ENCODE measurements at places on chromosomes 7 and 10.
A peak's percentile ranks its signal among the peaks of the same experiment; 100 is the strongest.

- DNase-seq, result peak; percentile 51
Measured at GRCh38 chr7:1531263-1531978, 919 bp downstream of the MAFK start.

DNA sequence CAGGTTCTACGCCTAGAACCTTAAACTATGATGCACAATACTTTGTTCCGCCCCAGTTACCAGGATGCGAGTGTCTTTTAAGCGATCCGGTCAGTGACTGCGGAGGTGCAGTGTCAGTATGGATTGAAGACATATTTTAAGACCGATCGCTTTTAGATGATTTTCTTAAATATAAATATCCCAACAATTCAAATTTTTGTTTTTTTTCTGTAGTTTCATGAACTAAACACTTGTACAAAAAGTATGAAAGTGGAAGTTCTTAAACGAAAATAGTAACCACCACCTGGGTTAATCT is 835 bp downstream of the COMMD3 start:
- no peak for DNase-seq

- DNase-seq, result no peak
Measured at GRCh38 chr10:111875725-111876124, 307.8 kb downstream of the GPAM start.

GRCh38 chr10:69578508-69578991 is 5.3 kb upstream of the NEUROG3 start:
- DNase-seq, result no peak

DNA sequence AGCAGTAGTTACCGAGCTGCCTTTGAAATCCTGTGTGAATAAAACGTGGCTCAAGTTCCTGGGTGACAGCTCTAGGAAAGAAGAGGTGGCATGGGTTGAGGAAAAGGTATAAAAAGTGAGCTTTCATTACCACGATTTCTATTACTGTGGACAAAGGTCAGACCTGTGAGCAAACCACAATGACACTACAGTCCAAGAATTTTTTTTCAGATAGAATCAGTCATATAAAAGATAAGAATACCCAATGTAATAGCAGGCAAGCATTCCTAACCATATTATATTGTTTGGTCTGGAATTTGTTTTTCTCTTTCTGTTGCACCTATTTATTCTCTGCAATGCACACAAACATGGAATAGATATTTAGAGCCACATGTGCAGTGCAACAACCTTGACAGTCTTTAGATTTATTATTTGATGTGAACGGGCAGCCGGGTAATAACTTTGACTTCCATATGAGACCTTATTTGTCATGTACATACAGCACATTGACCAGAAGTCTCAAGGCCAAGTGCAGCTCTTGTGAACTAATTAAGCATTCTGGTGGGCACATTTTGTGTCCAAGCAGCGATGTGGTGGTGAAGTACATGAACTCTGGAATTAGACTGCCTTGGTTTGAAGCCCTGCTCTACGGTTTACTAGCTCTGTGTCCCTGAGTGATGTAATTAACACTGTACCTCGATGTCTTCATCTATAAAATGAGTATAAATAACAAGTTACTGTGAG is 156.8 kb downstream of the NRCAM start:
- DNase-seq, result no peak

DNA sequence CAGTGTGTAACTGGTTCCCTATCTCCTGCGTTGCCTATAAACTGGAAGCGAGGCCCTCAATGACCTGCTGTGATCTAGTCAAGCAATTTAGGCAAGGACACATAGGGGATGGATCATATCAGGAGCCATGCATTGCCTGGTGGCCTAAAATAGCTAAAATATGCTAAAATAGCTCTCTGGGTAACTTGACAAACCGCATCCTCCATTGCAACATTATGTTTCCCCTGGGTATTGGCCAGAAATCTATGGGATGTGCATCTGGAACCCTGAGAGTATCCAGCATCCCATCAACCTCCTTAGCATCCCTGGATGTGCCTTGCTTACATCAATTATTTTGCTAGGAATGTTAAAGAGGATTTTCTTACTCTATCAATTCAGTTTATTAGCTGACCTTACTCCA is 91.7 kb upstream of the ADCY1 start:
- DNase-seq, result no peak

- no peak for DNase-seq
Measured at GRCh38 chr10:4807761-4808507, 18.1 kb upstream of the AKR1E2 start.

GRCh38 chr10:9229702-9230244 is 1175.3 kb downstream of the GATA3 start:
- DNase-seq, result no peak

Measured in NCI-H2029 (cell line).